ENCODE measurements at places on chromosomes 1 and 21.

- no peak for DNase-seq
Observed at GRCh38 chr1:175804561-175804960, 61.2 kb upstream of the TNR start.

DNA sequence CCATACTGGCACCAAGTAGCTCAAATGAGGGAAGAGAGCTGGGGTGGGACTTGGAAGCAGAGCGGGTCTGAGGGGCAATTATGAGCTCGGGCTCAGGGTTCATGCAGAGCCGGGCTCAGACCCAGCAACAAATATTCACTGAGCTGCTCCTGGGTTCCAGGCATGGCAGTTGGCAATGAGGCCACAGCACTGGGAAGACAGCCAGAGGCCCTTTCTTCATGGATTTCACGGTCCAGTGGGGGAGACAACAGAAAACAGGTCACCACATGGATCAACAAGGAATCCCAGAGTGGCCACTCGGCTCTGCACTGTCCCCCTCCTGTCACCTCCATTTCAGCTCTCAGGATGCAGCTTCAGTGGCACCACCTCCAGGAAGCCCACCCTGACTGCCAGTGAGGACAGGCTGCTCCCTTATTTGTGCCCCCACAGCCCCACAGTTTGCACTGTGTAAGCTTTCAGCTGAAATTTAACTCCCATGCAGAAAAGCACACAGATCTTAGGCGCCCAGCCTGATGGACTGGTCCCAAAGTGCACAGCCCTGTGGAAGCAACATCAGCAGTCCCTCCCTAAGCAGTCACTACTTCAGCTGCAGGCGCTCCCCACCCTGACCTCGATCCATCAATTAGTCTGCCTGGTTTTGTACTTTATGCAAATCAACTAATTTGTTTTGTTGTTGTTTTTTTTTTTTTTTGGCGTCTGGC is 22.4 kb downstream of the ARHGEF19 start:
- DNase-seq, result peak; percentile 81

- DNase-seq, result no peak
Observed at GRCh38 chr1:29330856-29331255, 94.5 kb downstream of the PTPRU start.

GRCh38 chr1:179385510-179385909 is 19.7 kb downstream of the AXDND1 start:
- no peak for DNase-seq

DNA sequence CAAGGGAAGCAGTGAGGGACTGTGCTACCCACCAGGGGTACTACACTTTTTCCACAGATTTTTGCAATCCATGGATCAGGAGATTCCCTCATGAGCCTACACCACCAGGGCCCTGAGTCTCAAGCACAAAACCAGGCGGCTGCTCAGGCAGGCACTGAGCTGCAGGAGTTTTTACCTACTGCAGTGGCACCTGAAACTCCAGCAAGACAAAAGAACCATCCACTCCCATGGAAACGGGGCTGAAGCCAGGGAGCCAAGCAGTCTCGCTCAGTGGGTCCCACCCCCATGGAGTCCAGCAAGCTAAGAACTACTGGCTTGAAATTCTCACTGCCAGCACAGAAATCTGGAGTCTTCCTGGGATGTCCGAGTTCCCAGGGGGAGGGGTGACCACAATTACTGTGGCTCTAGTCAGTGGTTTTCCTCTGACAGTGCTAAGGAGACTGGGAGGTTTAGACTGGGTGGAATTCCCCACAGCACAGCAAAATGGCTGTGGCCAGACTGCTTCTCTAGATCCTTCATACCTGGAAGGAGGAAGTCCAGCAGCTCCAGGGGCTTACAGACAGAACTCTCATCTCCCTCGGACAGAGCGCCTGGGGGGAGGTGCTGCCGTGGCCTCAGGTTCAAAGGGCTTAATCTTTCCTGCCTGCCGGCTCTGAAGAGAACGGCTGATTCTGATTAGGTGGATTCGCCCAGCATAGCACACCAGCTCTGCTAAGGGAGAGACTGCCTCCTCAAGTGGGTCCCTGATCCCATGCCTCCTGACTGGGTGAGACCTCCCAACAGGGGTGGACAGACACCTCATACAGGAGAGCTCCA is 437.8 kb downstream of the LTN1 start:
- no peak for DNase-seq

GRCh38 chr1:113830039-113830438 is 17.8 kb upstream of the RSBN1 start:
- no peak for DNase-seq

- no peak for DNase-seq
Observed at GRCh38 chr21:26684889-26685288, 111.8 kb upstream of the CYYR1 start.

DNA sequence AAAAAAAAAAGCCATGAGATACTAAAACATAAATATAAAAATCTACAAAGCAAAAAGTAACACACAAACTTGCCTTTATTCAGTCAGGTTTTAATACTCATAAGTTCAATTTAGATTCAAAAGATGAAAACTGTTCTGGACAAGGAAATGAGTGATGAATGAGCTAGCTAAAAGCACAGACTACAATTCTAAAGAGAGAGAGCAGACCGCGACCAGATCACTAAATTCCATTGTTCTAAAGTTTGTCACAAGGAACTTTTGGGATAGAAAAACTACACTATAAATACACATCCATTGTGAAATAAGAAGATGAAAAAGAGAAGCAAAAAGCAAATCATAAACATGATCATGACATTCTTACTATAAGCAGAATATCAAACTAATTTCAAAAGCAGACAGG is 1.7 kb downstream of the ODF2L start:
- DNase-seq, result no peak

DNA sequence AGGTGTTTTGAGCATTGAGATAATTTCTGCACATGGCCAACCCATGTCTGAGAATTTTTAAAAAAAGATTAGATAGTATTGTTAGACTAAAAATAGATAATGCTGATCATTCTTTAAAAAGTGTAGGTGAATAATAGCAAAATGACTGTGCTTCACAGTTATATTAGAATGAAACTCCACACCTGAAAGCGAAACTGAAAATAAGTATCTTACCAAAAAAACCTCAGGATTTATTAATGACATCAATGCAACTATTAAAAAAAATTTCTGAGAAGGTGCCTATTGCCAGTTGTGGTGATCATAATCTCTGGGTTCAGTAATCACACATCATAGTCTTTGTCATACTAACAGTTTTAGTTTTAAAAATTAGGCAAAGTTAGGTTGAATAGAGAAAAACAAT is 36.5 kb downstream of the PLA2G4A start:
- no peak for DNase-seq

DNA sequence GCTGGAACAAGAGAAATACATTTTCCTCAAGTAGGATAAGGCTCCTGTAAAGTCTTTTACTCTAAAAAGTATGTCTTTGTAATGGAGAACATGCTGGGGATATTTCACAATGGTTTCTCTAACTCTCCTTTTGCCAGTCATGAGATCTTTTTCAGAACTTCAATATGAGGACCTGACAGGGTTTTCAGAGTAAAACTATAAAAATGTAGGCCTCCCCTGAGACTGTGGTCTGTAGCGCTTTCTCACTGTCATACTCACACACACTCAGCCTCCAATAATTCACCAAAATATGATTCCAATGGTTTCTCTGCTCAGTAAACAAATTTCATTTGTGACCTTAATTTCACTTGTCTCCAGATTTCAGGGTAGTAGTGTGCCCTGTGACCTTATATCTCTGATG is 440.1 kb upstream of the PTBP2 start:
- no peak for DNase-seq

DNA sequence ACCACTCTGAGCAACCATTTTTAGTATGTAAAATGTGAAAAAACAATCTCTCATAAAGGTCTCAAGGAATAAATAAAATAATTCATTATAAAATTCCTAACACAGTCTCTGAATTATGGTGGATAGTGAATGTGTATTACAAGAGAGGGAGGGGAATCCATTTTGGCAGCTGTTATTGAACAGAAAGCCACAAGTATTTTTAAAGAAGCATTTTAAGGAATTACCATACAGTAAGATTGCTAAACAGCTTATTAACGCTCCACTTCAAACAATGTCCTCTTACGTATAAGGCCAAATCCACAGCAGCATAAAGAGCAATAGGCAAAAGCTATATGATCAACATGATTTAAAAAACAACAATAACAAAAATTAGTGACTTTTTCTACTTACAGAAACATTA is 18.4 kb downstream of the PIGK start:
- no peak for DNase-seq

GRCh38 chr1:19112891-19113696 is 97.0 kb downstream of the UBR4 start:
- no peak for DNase-seq

DNA sequence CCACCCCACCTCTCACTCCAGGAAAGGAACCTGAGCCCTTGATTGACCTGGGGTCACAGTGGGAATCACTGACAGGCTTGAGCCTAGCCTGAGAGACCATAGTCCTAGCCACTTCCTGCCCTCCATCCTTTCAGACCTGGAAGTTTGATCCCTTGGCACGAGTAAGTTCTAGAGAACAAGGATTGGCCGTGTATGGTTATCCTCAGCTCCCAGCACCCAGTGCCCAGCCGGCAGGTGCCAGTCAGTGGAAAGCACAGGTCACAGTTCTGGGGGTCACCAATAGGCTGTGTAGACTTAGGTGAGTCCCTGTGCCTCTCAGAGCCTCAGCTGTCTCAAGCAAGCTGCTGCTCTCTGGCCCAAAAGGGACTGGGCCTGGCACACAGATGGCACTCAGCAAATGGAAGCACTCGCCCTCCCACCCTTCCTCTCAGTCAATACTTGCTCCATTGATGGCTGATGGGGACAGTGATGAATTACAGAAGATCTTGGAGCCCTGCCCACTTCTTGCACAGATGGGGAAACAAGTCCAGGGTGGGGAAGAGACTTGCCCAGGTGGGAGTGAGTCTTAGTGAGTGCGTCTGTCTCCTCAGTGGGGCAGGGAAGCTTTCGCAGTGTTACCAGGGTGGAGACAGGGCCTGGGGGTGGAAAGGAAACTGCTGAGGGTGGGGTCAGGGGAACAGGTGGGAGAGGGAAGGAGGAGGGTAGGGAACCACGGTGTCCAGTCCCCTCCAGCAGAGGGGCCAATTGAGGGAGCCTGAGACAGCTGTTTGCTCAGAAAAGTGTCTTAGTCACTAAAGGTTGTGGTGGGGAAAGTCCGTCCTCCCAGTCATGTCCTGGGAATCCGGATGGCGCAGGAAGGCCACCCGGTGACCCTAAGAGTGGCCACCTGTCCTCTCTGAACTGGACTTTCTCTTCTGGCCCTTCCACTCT is 2.6 kb upstream of the KCNQ4 start:
- no peak for DNase-seq

GRCh38 chr1:172777767-172778166 is 118.9 kb downstream of the FASLG start:
- no peak for DNase-seq

- peak; percentile 64 for DNase-seq
Observed at GRCh38 chr1:243713470-243714186, 136.4 kb downstream of the AKT3 start.

- DNase-seq, result no peak
Observed at GRCh38 chr1:198047913-198048312, 108.9 kb upstream of the NEK7 start.

- no peak for DNase-seq
Observed at GRCh38 chr1:110309767-110310166, 29.4 kb upstream of the RBM15 start.

GRCh38 chr21:34362136-34362444 is 1.7 kb upstream of the KCNE2 start:
- no peak for DNase-seq

DNA sequence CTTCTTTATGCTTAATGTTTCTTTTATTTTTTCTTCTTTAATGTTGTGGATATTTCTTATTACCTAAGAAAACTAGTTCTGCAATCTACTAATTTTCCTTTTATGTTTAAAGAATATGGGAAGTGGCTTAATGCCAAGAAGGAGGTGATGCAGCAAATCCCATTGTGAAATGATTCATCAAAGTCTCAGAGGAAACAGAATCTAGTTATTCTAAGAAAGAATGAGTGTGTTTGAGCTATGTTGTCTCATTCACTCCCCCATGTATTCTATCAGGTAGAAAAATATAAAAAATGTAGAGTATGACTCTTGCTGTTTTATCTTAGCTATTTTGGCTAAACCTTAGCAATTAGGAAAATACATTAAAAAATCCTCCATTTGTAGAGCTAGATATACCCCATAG is 659.9 kb upstream of the RGS18 start:
- DNase-seq, result no peak

- DNase-seq, result peak; percentile 77
Observed at GRCh38 chr1:226702957-226703831, 35.9 kb downstream of the ITPKB start.

DNA sequence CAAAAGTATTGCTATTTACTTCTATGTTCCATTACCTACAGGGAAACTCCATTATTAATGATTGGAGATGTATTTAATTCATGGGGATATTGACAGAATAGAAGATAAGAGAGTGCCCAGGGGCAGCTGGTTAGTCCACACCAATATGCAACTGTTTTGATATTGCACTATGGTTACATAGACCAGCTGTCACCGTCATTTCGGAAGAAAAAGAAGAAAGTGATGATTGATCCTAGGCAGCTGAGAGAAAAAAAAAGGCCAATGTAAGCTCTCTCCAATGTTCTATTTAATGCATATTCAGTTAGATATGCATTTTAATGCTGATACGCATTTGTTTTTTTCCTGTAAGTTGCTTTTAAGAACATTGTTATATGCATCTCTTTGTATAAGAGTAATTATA is 1367.2 kb downstream of the KCNT2 start:
- no peak for DNase-seq

GRCh38 chr1:167092653-167093052 is 1.2 kb upstream of the STYXL2 start:
- DNase-seq, result no peak

DNA sequence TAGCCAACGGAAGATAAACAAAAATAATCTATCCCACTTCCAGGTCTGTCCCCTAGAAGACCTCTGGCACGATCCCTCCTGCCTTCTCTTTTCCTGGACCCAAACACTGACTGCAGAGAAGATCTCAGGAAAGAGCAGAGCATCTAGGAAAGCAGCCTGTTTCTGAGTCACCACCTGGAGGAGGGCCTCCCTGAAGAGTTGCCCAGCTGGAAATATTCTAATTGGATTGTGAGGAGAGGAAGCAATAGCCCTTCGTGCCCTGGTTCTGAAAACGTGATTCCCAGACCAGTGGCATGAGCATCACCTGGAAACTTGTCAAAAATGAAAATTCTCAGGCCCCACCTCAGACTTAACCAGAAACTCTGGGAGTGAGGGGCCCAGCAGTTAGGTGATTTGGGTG is 411.1 kb downstream of the SETD4 start:
- DNase-seq, result no peak

- DNase-seq, result no peak
Observed at GRCh38 chr1:178411756-178412399, 84.9 kb downstream of the CLEC20A start.

All from anterior cingulate cortex (tissue), 58 donors.